ENCODE measurements at places on chromosomes 2 and 18.

DNA sequence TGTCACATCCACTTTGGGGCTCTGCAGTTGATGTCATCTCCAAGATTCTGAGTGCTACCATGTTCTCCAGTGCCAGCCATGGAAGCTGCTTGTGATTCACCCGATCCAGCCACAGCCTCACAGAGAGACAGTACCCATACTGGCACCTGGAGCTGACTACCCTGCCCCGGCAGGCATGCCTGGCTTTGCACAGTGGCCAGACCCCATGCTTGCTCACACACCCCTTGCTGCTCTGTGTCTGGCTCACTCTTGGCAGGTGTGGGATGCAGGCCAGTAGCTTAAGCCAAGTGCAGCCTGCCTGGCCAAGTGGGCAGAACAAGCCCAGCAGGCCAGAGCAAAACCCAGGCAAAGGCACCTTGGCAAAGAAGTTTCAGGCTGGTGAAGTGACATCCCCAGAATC, 828.4 kb upstream of the VRK2 start:
- no peak for DNase-seq

- no peak for DNase-seq
These were observed 13.1 kb downstream of the RBBP8 start for GRCh38 chr18:22946217-22946616.

- no peak for DNase-seq
These were observed 355.3 kb downstream of the INSIG2 start for GRCh38 chr2:118443596-118443995.

- no peak for DNase-seq
These were observed 61.5 kb upstream of the NEDD4L start for GRCh38 chr18:57982372-57983021.

DNA sequence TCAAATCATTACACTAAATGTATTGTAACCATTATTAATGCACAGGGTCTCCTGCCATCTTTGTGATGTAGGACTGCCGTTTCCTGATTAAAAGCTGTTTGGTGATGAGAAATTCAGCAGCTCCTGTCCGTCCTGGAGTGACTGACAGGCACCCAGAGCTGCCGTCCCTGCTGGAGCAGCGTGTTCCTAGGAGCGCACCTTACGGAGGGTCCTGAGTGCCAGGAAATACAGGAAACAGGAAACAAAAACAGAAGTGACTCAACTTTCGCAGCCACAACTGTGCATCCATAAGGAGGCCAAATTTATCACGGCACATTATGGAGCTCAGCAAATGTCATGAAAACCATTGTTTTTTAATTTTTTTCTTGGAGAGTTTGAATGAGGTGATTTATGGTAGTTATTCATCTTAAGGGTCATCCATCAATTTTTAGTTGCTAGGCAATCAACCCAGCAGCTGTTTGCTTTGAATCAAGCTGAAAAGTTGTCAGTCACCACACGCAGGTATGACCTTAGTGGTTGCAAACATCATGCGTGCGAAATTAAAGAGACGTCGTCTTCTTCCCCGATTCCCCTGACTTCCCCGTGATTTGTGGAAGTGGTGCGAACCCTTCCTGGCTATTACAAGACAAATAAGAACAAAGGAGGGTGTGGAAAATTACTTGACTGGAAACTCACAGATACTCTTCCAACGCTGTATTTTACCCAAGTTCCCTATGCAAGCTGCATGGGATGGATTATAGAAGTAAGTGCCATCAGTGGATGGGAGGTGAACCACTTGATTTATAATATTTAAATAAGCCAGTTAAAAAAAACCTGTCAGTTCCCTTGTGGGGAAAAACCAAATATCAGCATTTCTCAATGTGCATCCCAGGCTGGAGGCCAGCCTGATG, 19.8 kb downstream of the TSHZ1 start:
- DNase-seq, result no peak

- DNase-seq, result no peak
These were observed 33.7 kb downstream of the RFTN2 start for GRCh38 chr2:197641666-197642065.

GRCh38 chr2:42367835-42368234, 6.8 kb upstream of the COX7A2L start:
- DNase-seq, result no peak

DNA sequence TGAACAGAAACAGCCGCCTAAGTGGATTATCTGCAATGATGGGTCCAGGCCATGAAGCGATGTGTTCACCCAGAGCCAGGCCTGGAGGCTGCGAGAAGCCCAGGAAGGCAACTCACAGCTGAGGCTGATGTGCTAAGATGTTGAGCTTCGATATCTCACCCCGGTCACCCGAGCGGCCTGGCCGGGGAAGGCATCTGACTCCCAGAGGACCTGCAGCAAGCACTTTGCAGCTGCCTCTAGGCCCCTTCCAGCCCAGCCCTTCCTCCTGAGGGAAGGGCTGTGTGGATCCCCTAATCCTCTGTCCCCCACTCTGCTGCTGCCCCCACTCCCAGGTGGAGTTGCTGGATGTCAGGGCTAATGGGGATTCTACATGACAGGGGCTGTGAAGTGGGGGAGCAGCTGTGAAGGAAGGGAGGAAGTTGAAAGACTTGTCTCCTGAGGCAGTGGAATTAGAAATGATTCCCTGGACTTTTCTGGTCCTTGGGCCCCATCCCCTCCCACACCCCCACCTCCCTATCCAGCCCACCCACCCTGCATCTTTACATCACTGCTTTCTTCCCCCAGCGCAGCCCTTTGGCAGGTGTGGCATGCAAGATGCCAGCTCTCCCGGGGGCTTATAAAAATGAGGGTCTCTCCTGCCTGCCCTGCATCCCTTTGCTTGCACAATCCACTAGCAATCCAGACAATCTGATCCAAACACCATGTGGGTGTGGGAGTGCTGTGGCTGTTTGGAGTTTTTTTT, 4.3 kb downstream of the ATP6V1B1 start:
- no peak for DNase-seq

DNA sequence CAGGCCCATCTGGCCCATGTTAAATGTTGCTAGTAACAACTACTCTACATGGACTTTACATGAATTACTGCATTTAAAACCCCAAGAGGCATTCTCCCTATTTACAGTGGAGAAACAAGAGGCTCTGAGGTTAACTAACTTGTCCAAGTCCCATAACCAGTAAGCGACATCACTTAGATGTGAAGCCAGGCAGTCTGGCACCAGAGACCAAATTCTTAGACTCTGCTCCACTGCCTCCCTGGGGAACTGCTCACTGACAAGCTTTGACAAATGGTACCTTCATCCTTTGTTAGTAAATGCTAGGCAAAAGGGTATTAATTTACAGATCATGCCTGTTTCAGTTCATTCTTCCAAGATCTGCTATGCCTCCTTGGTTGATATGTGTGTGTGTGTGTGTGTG, 124.8 kb downstream of the AFF3 start:
- no peak for DNase-seq

DNA sequence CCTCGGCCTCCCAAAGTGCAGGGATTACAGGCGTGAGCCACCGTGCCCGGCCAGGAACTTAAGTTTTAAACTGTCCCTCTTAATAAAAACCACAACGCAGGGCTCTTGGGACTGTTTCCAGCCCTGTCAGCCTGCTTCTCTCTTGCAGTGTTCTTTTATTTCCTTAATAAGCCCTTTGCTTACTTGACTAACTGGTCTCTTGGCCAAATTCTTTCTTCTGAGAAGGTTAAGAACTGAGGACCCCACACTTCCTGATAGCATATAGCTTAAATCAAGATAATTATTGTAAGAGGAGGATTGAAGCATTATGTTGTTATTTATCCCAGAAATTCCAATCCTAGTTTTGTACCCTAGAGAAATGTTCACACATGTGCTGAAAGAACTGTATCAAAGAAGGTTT, 128.2 kb upstream of the UXS1 start:
- DNase-seq, result no peak

DNA sequence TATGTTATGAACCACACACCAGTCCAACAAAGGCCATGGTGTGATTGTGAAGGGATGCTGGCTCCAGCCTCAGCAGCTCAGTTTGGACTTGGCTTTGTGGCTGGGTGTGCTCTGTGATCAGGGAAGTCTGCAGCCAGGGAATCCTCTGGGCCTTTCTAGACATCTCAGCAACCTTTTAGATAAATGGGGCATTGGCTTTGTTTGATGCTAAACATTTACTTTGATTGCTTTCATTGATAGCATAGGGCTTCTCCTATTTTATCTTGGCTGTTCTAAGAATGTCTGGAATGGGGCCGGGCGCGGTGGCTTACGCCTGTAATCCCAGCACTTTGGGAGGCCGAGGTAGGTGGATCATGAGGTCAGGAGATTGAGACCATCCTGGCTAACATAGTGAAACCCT, 104.5 kb downstream of the VAPA start:
- no peak for DNase-seq

DNA sequence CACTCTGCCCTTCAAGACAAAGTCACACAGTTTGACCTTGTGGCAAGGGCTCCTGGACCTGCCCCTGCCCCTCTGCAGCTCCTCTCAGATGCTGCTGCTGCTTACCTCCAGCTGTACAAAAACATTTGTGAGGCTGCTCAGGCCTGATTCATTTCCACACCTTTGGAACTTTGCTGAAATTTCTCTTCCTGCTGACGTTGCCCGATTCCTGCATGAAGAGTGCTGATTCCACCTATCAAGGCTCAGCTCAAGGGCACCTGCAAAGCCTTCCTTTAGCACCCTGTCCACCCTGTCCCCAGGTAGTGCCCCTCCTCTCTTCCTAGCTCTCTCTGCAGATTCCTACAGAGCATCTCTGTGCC, 738.3 kb upstream of the HS6ST1 start:
- no peak for DNase-seq

- DNase-seq, result no peak
These were observed 756 bp upstream of the OST4 start for GRCh38 chr2:27071990-27072830.

- DNase-seq, result no peak
These were observed 6.1 kb downstream of the TMEM163 start for GRCh38 chr2:134712736-134713135.

DNA sequence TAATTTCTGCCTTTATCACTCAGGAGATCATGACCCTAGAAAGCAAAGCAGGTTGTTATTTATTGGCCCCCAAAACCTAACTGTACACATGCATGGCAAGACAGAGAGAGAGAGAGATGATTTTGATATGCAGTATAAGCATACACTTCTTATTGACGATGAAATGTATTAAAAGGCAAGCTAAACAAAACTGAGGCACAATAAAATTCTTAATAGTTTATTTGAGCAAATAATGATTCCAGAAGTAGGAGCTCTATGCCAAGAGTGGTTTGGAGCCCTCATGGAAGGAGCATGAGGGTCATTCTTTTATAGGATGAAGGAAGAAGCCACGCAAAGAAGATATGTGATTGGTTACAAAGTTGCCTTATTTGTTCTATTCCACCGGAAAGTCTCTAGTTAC, 616.0 kb downstream of the FBXO15 start:
- no peak for DNase-seq

GRCh38 chr2:228283491-228284171, 102.1 kb upstream of the SPHKAP start:
- no peak for DNase-seq

- no peak for DNase-seq
These were observed 364.1 kb downstream of the SS18 start for GRCh38 chr18:25726298-25726697.

GRCh38 chr2:50116096-50117010, 915.6 kb downstream of the NRXN1 start:
- no peak for DNase-seq

DNA sequence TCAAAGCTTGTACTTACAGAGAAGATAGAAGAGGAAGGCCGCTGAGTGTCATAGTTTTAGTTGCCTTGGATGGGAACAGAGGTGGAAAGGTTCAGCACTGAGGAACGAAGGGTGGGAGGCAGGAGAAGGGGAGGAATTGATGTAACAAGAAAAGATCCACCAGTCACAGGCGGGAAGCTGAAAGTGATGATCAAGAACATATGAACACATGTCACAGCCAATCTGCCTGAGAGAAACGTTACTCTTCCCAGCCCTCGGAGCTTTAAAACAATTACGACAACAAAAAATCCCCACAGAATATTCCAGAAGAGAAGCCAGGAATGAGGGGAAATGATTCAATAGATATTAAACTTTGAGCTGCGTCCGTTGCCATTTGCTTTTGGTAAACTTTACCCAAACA, 87.1 kb downstream of the TSHZ1 start:
- DNase-seq, result no peak

DNA sequence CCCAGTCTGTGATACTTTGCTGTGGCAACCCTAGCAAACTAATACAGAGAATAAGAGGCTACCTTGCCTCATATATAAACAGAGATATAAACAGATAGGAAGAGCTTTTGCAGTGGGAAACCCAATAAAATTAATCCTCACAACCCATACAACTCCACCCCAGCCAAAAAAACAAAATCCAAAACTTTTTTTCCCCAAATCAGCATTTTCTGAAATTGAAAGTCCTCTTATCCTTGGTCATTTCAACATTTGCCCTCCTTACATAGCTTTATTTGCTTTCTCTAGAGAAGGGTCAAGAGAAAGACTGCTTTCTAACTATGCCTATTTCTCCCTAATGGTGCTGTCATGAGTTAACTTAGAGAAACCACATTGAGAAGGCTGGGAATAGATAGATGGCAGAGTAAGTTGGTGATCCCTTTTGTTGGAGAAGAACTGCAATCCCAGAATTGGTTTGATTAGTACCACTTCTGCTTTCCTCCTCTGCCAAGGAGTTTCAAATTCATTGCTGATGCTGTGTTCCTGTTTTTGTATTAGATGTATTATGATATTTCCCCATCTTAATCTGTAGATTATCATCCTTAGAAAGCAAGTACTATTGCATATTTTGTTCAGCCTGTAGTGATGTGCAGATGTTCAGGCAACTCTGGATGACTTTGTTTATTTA, 76.5 kb upstream of the B3GNT2 start:
- DNase-seq, result no peak

DNA sequence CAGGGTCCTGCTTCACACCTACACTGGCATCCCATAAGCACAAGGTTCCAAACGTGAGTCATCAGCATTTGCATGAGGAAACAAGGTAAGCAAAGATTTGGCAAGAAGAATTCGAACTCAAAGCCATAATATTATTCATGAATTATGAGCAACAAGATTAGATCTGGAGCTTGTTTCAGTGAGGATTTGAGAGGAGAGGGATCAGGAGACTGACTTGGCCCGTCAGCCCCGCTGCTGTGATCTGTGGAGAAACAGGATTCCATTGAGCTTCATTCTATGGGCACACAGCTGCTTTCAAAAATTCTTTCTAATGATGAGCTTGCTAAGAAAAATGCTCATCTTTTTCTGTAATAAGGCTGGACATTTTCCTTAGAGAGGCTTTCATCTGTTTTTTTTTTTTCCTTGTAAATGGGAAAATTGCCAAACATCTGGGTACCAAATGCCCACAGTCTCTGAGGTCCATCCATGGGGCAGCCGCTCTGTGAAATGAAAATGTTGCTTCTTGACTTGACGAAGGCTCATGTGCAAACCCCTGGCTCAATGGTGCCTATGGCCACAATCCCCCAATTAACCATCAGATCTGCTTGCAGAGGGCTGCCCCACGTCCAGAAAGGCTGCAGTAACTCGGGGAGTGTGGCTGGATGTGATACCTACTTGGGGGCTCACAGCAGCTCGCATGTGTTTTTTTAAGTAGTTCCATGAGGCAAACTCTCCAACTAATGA, 179.3 kb downstream of the TMEM18 start:
- no peak for DNase-seq

GRCh38 chr2:41580806-41581205, 467.0 kb upstream of the PKDCC start:
- DNase-seq, result no peak
